RPMI8226 (cell line): ENCODE measurements at places on chromosomes 11 and 22.

- no peak for DNase-seq
Measured at GRCh38 chr22:19663821-19664355, 50.4 kb upstream of the SEPTIN5 start.

DNA sequence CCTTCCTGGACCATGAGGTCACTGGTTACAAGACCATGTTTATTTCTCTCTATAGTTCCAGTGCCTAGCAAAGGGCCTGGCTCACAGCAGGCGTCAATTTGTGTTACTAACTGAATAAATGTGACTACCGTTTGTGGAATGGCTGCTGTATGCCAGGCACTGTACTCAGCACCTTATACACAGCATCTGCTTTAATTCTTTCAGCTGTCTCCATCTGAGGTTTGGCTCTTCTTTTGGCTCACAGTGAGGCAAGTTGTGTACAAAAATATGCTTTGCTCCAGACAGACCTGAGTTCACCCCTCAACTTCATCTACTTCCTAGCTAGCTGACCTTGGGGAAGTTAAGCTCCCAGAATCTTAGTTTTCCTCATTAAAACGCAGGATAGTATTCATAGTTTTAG lies 75.3 kb upstream of the PHOX2A start:
- no peak for DNase-seq

DNA sequence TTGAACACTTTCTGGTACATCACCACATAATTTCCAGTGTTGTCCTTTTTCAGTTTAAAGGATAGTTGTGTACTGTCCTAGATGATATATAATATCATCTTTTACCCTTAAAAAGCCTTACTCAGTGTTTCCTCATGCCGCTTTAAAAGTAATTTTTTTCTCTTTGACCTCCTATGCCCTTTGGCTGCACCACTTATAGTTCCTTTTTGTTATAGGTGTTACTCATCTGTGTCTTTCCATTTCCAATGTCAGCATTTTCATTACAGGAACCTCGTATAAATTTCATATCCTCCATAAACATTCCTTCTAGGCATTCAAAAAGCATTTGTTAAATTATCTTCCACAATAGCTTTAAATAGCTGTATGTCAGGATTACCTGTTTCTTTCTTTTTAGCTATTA lies 40.8 kb downstream of the USP47 start:
- DNase-seq: no peak

DNA sequence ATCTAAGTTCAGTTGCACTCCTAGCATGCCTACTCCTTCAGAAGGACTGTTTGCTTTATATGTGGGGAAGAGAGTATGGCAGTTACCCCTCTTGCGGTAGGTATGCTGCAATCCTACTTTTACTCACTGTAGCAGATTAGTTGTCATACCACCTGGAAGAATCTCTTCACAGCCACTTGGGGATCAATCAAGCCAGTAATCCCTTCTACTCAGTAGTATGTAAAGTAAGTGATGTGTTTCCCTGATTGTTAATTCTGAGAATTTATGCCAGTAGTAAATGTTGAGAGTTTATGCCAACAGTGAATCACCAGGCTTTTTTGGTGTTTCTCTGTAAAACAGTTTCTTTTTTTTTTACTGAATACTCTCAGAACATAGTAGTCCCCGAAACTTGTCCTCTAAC lies 34.4 kb downstream of the PRMT3 start:
- no peak for DNase-seq

DNA sequence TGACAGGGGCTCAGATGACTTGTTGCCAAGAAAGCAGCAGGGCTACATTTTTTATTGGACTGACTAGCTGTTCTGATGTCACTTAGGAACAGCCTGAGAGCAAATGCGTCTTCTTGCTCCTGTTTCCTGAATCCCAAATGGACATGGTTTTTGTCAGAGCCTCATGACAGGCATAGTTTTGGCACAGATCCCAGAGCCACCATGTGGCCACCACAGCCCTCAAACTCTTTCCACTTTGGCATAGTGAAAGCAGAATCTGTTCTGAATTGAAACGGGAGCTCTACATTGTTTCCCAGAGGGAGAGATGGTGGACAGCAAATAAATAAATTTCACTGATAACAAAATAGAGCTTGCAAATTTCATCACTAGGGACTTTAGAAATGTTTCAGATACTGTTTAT lies 222.2 kb downstream of the C11orf87 start:
- DNase-seq: no peak

DNA sequence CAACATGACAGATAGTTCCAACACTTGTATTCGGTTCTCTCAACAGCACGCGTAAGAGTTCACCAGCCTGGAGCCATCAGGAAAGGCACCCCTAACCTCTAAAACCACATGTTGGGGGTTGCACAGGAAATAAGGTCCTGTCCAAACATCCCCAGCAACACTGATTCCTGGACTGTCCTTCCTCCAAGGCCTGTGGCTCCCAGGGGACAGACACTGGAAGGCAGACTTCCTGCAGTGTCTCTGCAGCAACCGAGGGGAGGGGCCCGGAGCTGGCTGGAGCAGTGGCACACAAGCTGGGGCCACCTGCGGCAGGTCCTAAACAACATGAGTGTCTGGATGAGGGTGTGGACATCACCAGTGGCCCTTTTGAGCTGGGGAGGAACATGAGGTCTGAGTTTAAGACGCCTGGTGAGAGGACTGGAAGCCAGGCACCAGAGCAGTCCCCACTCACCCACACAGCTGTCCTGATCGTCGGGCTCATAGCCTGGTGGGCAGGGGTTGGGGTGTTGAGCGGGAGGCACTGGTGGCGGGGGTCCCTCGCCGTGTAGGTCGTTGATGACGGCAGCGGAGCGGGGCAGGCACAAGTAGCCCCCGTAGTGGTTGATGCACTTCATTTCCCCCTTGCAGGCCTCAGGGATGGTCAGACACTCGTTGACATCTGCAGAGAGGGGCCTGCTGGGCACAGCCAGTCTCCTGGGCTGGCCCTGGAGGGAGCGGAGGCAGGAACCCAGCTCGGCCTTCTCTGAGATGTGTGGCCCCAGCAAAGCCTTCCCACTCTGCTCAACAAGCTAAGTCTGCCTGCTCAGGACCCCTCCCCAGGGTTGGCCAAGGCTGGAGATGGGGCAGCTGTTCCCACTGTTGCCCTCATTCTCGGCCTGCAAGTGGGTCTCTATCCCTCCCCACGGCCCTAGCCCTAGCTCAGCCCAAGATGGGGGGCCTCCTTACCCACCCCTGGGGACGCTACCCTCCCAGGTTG lies 1.6 kb downstream of the EFEMP2 start:
- no peak for DNase-seq

GRCh38 chr22:48736593-48737460 lies 1090.8 kb downstream of the BRD1 start:
- DNase-seq: no peak

DNA sequence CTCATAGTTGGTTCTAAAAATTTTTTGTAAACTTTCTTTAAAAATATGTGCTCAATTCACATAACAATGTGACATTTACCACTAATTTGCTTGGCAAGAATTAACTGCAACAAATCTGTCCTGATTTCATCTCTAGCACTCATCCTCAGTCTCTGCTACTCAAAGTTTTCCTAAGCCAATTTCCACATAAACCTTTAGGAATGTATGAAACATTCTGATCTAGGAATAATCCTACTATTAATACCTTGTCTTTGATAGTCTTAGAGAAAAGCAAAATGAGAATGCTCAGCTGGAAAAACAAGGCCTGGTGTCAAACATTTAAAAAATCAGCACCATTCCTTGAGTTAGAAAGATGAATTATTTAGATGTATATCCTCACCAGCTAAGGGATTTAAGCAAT lies 114.3 kb downstream of the CD44 start:
- DNase-seq: no peak

DNA sequence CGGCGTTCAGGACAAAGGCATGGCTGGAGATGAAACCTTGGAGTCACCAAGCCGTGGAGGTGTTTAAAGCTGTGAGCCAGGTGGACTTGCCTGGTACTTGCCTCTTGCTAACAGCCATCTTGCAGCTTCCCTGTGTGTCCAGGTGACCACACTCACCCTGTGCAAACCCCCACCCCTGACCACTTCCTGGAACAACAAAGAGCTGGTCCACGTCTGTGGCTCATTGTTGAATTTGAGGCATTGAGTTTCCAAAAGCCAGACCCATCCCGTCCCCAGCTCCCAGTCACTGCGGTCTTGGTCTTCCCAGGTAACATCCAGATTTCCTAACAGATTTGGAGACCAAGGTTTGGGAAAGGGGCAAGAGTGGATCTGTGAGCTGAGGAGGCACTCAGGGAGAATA lies 18.5 kb downstream of the DHCR7 start:
- DNase-seq: no peak

- no peak for DNase-seq
Measured at GRCh38 chr11:118045191-118045590, 31.7 kb upstream of the TMPRSS4 start.

DNA sequence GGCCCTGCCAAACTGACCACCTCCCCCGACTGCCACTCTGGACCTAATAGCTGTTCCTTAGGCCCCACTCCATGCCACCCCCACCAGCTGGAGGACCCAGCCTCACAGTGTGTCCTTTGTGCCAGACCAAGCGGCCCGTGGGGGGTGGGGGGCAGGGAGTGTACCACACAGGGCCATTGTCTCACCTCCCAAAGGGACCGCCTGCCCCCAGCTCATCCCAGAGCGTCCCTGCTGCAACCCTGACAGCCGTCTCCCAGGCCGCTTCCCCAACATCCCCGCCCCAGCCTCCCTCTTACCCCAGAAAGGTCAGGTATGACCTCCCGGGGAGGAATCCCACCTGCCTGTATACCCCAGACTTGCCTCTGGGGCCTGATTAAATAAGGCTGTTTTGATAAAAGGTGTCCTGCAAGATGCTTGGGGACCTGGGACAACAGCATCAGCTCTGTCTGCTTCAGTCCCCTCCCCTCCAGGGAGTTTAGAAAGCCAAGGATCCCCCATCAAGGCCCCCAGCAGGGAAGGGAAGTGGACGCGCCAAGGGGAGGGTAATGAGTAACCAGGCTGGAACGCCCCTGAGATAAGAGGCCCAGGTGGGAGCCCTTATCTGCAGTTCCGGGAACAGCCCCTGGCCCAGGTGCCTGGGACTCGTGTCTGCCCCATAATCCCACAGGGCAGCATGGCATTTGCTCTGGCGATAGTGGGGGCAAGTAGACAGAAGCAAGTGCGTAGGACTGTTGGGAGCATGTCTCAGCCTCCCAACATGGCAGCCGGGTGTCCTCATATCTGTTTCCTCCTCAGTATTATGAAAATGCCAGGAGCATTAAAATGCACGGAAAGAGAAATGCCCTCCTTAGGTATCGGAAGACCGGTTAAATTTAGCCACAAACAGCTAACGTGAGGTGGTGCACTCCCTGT lies 9.0 kb downstream of the CDC42EP1 start:
- DNase-seq: no peak

DNA sequence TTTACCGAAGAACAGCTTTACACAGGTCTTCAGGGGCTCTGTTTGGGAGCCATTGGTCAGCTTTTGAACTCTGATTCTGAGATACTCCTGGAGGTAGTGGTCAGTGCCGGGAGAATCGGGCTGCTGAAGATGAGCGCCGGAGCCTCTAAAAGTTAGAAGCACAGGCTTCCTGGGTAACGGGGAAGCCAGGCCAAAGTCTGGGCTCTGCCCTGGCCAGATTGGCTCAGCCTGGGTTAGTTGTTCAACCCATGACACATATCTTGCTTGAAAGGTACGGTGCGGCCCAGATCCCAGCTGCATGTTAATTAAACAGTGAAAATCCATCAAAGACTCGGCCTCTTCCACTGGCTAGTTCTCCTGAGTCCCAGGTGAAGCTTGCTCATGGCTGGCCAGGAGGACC lies 18.0 kb downstream of the PARVA start:
- DNase-seq: no peak
